ENCODE measurements at places on chromosomes 3 and 15. TPM values are rescaled to one million over a fixed set of nuclear protein-coding genes. Genes with fewer than 3 reads are reported as not detected.

GRCh38 chr3:187798126-187798525 lies 52.9 kb upstream of the BCL6 start:
- DNase-seq = no peak

DNA sequence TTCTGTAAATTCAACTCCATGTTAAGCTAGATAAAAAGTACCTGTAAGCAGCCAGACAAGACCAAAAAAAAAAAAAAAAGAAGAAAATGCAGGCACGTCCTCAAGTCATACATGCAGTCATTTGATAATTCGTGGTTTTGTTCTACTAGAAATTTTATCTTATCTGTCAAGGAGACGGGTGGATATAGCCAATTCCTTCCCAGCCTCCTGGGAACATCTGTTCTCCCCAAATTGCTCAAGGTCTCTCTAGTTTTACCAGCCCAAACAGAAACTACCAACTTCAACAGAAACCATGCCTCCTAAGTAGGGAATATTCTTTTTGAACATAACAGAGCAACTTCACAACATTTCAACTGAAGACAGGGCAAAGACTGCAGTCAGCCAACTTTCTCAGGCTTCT lies 19.5 kb downstream of the RYK start:
- DNase-seq = no peak

DNA sequence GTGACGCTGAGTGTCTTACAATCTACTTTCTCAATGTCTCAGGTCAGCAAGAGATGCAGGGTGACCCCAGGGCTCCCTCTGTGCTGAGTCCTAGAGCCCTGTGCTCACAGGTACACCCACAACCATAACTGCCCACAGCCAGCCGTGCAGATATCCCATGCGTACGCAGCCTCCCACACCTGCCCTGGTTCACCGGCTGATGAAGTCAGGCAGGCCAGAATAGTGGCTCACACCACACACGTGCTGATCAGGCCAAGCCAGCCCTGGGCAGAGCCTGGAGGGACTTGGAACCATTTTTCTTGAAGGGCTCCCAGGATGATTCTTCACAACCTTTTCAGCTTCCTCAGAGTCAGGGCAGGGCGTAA lies 63.6 kb upstream of the RPL32 start:
- no peak for DNase-seq

DNA sequence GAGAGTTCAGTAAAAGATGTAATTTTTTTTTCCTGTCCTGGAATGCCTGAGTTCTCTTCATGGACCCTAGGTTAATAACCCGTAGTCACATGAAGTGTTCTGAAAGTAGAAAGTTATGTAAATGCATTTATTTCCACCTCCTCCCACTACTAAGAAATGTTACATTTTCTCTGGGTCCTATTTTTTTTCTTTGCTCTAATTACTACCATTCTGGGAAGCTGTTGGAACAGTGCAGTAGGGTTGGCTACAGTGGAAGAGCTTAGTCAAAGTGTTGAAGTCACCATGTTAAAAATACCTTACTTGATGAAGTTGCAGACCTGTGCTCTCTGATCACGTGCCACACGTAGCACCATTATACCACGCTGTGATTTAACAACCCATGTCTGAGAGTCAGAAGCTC lies 153.8 kb upstream of the TSC22D2 start:
- no peak for DNase-seq

GRCh38 chr15:81293728-81294515 lies 30.0 kb downstream of the STARD5 start:
- no peak for DNase-seq

- DNase-seq = no peak
These were observed 130.8 kb downstream of the SERPINI1 start for GRCh38 chr3:167866331-167866730.

DNA sequence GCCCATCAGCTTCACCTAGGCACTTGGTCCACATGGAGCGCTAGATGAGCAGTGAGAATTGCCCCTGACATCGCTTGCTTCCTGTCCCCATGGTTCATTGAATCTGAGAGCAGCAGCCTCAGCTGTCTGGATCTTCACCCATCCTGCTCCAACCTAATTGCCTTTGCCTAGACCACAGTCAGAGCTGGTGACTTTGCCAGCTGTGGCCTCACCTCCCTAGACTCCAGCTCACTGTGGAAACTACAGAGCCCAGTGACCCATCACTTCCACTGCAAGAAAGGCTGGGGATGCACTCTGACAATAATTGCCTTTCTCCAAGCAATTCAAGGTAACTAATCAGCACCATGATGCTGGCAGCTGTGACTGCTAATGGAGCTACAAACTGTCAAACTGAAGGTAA lies 30.6 kb upstream of the SLC6A1 start:
- no peak for DNase-seq

- DNase-seq = no peak
These were observed 24.4 kb upstream of the SLC24A5 start for GRCh38 chr15:48096355-48096786.

GRCh38 chr3:183692436-183692835 lies 5.2 kb upstream of the YEATS2 start:
- no peak for DNase-seq

- no peak for DNase-seq
These were observed 2.3 kb upstream of the COLQ start for GRCh38 chr3:15523660-15524417.

GRCh38 chr15:67176195-67176971 lies 78.1 kb downstream of the AAGAB start:
- DNase-seq = no peak

- no peak for DNase-seq
These were observed 5.4 kb downstream of the CRYGS start for GRCh38 chr3:186538779-186539178.

DNA sequence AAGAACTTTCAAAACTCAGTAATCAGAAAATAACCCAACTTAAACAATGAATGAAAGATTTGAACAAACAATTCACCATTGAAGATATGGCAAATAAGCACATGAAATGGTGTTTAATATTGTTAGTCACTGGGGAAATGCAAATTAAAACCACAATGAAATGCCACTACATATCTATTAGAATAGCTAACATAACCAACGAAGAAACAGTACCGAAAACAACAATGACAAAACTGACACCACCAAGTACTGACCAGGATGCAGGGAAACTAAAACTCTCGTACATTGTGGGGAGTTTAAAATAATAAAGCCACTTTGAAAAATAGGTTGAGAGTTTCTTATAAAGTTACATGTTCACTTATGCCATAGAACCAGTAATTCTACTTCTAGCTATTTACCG lies 69.1 kb downstream of the KBTBD8 start:
- no peak for DNase-seq

DNA sequence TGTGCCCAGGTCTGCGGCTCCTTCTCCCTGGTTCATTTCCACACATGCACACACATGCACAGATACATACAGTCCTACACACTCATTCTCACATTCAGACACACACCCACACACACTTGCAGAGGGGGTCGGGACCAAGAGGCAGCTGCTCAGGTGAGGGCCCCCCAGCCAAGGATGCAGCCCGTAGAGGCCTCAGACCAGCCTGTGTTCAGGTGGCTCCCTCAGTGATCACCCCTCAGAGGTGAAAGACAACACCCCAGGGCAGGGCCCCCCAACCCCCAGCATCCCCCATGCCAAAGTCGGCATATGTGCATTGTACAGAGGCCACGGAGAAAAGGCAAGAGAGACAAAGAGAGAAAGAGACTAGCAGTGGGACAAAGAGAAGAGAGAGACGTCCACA lies 5.9 kb upstream of the CORO2B start:
- DNase-seq = no peak

DNA sequence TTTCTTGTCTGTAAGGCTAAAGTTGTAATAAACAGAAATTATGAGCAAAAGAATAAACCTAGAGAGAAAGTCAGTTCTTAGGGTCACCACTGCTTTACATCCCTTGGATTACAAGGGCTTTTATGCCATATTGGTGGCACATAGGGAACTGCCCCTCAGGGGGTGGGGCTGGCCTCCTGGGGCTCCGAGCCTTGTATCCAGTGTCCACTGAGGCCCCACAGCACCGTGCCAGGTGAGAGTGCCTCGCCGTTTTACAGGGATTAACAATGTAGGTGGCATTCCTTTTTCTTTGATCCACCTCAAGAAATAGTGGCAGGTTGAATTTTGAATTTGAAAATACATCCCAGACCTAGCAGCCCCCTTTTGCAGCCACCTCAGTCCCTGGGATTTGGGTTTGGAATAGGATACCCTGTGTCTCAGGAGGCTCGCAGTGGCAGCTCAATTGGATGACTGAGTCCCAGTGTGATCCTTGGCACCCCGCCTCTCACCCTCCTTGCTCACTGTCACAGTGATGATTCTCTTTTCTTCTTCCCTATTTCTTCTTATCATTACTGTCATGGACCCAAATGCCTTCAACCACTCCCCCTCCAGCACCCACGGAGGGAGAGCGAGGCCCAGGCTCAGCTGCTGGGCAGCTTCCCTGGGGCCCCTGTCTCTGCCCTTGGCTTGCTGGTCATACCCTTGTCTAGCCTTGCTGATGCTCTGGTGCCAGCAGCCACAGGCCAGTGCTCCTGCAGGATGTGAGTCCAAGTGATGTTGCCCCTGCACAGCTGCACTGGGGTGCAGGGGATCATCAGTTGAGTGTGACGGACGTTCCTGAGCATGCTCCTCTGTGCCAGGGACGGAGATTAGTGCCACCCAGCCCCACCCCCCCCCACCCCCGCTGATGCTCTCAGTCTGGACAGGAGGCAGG lies 137.9 kb downstream of the DNAJB8 start:
- DNase-seq = no peak

GRCh38 chr3:128484404-128485281 lies 8.4 kb downstream of the GATA2 start:
- DNase-seq = no peak

GRCh38 chr3:124248471-124249028 lies 256.6 kb upstream of the ROPN1 start:
- DNase-seq = no peak

- no peak for DNase-seq
These were observed 17.9 kb upstream of the OR5H6 start for GRCh38 chr3:98246142-98246541.

DNA sequence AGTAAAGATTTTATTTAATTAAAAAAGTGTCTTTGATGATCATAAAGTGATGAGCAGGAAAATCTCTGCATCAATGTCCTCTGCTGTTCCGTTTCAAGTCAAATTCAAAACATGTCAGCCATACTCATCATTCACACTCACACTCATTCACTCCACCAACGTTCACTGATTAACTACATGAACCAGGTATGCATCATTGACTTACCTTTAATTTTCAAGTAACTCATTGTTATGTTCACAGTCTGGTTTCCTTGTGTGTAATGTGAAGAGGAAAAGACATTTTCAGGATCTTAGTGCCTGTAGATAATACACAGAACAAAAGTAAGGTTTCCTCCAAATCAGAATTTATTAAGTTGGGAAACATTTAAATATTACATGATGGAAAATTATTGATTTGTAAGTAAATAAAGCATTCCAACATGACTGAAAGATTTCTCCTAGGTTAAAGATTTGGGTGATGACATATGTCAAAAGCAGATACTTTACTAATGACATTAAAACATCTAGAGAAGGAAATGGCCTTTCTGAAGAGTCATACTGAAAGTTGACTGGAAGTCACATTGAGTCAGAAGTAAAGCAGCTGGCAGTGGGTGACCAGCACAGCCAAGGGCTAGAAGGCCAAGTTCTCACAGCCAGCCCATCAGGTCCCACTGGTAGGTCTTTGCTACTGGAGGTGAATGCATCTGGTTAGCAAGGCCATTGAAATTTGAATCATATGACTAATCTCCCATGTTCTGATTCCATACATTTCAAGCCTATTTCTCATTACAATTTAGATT lies 251.9 kb downstream of the CDIN1 start:
- no peak for DNase-seq

GRCh38 chr3:163538387-163538786 lies 1539.9 kb downstream of the SI start:
- no peak for DNase-seq

- no peak for DNase-seq
These were observed 134.4 kb upstream of the ROBO1 start for GRCh38 chr3:79902151-79902550.

DNA sequence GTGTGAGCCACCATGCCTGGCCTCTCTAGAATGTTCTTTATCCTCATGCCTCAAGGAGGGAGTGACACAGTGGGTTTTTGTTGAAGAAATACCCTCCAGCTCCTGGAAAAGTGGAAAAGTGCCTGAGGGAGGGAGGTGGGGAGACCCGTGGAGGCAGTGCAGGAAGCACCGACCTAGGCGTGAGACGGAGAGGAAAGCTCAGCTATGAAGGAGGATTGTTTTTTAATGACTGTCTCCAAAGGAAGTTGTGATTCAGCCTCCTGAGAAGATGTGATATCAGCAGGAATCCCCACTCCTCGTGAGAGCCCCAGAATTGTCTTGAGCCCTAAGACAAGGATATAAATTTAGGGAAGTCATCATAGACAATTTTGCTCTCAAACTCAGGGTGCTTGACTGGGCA lies 21.7 kb downstream of the RPLP1 start:
- DNase-seq = no peak

DNA sequence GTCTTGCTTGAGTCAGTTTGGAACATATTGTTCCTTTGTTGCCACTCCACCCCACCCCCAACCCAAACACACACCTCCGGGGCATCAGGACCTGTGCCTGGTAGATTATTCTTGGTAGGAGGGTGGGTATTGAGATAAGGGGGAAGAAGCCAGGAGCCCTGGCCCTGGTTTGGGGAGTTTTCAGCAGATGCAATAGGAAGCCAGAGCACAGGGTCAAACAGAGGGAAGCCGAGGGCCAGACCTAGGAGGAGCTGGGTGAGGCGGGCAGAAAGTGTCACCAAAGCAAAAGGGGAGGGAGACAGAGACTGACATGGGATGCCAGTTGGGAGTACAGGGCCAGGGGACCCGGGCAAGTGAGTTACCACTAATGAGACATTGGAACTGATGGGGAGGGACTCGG lies 163.1 kb downstream of the RPLP1 start:
- no peak for DNase-seq

- no peak for DNase-seq
These were observed 17.3 kb upstream of the SRGAP3 start for GRCh38 chr3:9266716-9267115.

- no peak for DNase-seq
These were observed 37.0 kb downstream of the MUC20 start for GRCh38 chr3:195757827-195758226.

DNA sequence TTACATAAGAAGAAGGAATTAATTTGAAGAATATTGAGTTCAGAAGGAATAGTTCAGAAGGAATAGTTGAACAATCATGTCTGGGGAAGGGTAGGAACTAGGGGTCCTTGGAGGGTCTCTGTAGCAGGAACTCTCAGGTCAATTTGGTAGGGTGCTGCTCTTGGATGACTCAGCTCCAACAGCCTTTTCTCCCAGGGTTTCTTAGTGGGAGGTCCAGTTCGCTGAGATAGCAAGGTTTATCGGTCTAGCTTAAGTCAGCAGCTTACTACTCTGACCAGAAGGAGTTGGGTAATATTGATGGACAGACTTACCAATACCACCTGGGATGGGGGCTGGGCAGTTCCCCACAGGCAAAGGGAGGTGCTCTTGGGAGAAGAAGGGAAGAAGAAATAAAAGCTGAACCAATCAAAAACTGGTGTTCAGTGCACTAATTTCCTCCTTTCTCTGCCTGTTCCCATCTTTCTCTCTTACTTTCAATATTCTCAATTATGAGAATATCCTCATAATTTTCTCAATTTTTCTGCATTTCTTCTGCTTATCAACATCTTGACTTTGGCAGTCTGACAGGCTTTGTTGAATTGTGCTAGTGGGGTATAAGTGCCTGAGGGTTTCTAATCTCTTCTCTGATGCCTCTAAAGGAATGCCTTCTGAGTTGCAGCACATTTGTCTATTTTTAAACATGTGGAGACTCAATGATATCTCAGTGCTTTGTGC lies 14.4 kb upstream of the MITF start:
- no peak for DNase-seq

The ANKRD63 gene
- not detected for total RNA-seq

The MYRIP gene
- 0.48 TPM for total RNA-seq

The CYP8B1 gene
- total RNA-seq = not detected

The SLC22A14 gene
- total RNA-seq = not detected

The SLC2A2 gene
- total RNA-seq = not detected

The RPL14 gene
- 1,936 TPM for total RNA-seq
